Bladder microvascular endothelial cell (primary cell): ENCODE measurements at places on chromosomes 6 and 20. TPM values are rescaled to one million over a fixed set of nuclear protein-coding genes. Genes with fewer than 3 reads are reported as not detected.

Gene TBC1D7
- 13.0 and 22.8 TPM in 2 replicates for total RNA-seq

Gene EYS
- total RNA-seq = not detected in 2 replicates

Gene SCGN
- not detected in 2 replicates for total RNA-seq

Gene STMN3
- total RNA-seq = 0.69 and 1.5 TPM in 2 replicates

Gene BCAS1
- not detected in 2 replicates for total RNA-seq

Gene ZSWIM1
- 1.9 and 4.0 TPM in 2 replicates for total RNA-seq

Gene ACTL10
- total RNA-seq = 1.5 and 1.6 TPM in 2 replicates

Gene ANGPT4
- total RNA-seq = not detected in 2 replicates

Gene PRRT1
- total RNA-seq = not detected in 2 replicates
